ENCODE measurements at places on chromosomes 7 and 10.

DNA sequence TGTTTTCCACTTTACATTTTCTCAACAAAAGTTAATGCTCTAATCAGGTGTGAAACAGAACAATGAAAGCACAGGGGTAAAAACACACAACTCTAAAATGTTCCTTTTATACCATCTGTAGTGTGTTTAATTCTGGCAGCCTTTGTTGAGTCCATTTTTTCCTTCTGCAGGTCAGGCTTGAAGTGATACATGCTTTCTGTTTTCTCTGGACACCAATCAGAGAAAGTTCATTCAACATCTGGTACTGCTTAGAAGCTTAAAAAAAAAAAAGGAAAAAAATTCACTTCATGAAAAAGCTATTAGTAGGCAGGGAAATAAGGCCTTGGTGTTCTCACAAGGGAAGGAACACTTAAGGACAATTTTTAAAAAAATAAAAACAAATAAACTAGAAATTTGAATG lies 231.3 kb upstream of the RHOBTB1 start:
- no peak for DNase-seq

DNA sequence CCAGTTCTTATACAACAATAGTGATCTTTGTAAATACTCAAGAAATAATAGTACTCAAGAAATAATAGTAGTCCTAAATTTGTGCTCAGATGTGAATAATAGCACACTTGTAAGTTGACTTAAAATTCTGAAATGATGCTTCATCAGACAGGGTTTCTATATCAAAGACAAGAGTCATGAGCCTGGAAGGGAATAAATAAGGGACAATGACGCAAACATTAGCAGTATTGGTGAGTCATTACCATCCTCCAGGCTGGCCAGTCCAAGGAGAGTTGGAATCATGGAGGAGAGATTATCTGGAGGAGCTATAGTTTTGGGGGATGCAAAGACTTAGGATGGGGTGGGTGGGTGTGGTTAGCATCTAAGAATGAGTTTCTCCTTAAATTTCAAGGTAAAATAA lies 6.1 kb upstream of the SH3PXD2A start:
- no peak for DNase-seq

DNA sequence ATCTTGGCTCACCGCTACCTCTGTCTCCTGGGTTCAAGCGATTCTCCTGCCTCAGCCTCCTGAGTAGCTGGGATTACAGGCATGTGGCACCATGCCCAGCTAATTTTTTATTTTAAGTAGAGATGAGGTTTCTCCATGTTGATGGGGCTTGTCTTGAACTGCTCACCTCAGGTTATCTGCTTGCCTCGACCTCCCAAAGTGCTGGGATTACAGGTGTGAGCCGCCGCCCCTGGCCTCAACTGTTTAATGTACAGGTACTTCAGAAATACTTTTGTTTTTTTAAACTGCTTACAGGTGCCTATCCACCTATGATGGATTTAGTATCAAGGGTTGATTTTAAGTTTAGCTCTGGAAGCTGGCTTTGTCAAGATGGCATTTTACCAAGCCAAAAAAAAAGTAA lies 55.6 kb downstream of the CDC123 start:
- no peak for DNase-seq

GRCh38 chr7:108156897-108157605 lies 26.9 kb upstream of the LAMB4 start:
- DNase-seq = no peak

- DNase-seq = no peak
These were observed 74.8 kb downstream of the TPST1 start for GRCh38 chr7:66279912-66280311.

DNA sequence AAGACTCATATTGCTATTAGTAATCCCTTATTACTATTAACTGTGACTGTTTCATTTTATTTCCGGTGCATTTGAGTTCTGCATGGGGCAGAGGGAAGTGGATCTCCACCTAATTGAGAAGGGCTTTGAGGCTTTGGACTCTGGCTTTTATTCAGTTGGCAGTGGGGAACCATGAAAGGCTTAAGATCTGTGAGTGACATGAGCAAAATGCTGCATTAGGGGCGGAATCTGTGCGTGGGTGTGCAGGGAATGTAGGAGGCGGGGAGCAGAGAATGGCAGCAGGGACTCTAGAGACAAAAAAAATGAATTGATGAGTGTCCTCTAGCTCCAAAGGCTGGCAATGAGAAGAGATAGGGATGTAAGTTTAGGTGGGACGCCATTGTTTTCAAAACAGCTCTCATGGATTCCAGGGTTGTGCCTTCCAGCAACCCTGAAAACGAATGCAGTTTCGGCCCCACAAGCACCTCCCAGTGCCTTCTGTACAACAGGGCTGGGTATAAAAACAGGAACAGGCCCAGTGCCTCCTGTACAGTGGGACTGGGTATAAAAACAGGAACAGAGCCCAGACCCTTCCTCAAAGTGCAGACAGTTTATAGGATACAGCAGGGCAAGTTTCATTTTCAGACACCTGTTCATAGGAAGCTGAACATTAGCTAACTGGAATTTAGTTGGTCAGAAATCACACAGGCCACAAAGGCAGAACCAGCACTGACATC lies 663.3 kb upstream of the FOXK1 start:
- no peak for DNase-seq

DNA sequence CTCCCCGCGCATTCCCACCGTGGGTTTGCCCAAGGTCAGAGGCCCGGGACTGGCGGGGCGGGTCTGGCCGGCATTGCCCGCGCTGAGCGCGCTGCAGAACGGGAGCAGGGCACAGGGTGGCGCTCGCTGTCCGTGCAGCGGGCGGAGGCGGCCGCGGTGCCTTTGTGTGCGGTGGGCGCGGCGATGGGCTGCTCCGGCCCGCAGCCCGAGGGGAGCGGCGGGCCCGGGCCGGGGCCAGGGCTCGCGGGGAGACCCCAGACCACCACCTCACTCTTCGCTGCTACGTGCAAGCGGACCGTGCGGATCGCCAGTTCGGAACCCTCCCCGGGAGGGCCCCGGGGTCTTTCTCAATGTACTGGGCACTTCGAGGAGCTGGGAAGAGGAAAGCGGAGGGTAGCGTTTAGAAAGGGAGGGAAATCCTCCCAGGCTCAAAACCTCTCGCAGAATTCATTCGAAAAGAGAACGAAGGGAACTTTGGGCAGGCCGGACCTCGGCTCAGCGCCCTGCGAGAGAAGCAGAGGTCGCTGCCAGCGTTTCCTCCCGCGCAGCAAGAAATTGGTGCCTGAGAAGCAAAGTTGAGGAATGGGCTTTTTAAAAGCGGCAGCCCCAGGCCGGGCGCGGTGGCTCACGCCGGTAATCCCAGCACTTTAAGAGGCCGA lies 8.5 kb downstream of the SP8 start:
- DNase-seq = no peak

DNA sequence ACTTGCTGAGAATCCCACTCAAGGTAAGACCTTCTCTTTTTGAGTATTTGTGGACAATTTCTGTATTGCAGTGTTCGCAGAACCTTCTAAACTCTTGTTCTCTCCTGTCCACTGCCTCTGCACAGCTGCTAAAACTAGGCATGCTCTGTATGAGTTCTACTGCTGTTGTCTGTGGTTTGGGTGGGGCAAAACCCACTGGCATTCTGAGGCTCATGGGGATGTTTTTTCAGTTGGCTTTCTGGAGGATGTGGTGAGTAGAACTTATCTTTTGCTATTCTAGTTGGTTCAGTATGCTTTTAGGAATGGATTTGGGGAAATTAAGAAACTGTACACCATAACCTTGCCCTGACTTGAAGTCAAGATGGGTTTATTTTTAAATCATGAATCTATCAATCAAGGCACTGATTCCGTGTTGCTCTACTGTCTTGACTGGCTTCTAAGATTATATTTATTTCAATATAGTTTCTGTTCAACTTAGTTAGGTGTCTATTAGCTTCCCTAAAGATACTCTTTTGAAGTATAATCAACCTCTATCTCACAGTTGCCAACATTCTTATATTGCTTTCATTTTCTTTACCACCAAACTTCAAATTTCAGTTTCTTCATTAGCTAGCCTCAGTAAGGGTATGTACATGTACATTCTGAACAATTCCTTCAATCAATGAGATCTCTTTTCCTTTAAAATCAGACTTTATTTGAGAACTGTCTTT lies 25.0 kb upstream of the C1GALT1 start:
- DNase-seq = peak; percentile 9

GRCh38 chr10:28326516-28327490 lies 23.9 kb upstream of the MPP7 start:
- DNase-seq = no peak

GRCh38 chr10:117496031-117496430 lies 46.5 kb upstream of the EMX2 start:
- no peak for DNase-seq

DNA sequence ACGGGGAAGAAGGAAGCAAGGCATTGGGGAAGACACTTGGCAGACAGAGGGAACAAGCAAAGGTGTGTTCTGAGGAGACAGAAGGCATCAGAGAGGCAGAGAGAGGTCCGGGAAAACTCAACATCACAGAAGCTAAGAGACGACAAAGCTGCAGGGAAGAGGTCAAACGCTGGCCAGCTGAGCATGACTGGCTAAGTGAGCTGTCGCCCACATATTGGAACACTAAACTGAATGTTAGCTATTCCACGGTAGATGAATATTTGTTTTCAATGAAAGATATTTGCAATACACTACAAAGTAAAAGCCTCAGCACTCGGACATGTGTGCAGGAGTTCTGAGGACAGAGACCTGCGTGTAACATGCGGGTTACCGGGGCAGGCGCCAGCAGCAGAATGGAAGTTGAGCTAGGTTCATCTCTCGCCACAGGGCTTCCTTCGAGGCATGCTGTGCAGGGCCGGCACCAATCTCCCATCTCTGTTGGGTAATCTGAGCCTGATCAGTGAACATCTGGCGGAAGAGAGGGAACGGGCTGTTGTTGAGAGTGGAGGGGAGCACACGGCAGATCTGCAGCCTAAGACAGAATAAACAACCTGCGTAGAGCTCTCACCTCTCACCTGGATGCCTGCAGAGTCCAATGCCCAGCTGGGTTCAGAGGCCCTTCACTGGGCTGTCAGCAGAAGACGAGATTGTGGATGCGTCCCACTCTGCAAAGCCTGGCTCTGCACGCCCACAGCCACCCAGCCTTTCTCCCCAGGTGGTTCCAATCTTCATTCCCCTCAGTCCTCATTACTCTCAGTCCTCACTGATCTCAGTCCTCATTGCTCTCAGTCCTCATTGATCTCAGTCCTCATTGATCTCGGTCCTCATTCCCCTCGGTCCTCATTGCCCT lies 35.9 kb downstream of the INSIG1 start:
- DNase-seq = no peak

DNA sequence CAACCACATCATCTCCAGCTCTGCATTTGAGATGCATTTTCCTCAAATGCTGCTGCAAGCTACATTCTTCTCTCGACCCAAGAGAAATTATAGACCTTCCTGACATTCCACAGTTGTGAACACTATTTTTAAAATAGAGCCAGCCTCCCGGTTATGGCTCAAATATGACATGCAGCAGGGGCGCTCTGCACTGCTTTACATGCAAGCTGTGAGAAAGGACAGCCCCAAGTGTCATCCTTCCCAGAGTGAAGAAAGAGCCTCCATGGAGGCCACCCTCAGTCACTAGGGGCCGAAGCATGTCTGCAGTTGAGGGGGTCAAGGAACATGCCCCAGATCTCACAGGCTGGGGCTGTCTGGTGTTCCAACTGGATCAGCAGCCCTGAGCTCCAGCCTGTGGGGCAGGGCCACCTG lies 63.9 kb upstream of the CHST15 start:
- no peak for DNase-seq

All from stimulated activated CD4-positive, alpha-beta T cell treated with anti-CD3 and anti-CD28 coated beads, TNF-alpha, amount 100 ng/mL, for 48 hours (primary cell).